ENCODE measurements at places on chromosomes 6 and 20. TPM values are rescaled to one million over a fixed set of nuclear protein-coding genes. Genes with fewer than 3 reads are reported as not detected.

Gene RRAGD
- 0.49 TPM for total RNA-seq

Gene PRRT1
- total RNA-seq: not detected

Gene FAM209B
- not detected for total RNA-seq

Gene CNR1
- 3.2 TPM for total RNA-seq

Gene LY6G6D
- not detected for total RNA-seq

Gene STK38
- 27.5 TPM for total RNA-seq

All from cardiac atrium fibroblast (primary cell).